ENCODE measurements at places on chromosomes 1 and 21.

DNA sequence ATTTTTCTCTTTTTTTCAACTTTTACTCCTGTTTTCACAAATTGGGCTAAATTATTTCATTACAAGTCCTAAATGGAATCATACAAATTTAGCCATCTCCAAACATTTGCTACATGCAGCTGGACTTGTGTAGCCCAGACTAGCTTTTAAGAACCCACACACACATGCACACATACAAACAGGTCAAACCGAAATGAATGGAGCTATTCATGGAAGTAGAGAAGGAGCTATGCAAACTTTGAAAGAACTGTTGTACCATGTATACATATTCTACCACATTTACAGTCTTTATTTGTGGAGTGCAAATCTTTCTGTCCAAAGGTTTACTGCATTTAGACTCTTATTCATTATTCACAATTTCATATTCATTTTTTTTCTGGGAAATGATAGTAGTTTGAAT, 189.1 kb upstream of the RNPC3 start:
- no peak for DNase-seq

DNA sequence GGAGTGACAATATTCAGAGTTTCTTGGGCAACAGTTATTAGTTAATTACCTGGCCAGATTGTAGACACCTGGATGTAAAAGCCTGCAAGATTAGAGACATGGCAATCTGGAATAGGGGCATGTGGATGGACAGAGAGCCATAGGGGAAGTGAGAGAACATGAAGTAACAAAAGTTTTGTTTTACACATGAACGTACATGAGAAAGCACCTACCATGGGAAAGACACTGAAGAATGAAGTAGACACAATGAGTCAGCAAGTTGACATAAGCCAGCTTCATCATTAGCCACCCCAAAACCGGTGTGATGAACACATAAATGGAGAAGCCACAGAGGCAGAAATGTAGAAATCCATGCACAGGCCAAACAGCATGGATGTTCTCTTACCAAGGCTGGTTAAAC, 462.1 kb upstream of the C1orf87 start:
- DNase-seq: no peak

DNA sequence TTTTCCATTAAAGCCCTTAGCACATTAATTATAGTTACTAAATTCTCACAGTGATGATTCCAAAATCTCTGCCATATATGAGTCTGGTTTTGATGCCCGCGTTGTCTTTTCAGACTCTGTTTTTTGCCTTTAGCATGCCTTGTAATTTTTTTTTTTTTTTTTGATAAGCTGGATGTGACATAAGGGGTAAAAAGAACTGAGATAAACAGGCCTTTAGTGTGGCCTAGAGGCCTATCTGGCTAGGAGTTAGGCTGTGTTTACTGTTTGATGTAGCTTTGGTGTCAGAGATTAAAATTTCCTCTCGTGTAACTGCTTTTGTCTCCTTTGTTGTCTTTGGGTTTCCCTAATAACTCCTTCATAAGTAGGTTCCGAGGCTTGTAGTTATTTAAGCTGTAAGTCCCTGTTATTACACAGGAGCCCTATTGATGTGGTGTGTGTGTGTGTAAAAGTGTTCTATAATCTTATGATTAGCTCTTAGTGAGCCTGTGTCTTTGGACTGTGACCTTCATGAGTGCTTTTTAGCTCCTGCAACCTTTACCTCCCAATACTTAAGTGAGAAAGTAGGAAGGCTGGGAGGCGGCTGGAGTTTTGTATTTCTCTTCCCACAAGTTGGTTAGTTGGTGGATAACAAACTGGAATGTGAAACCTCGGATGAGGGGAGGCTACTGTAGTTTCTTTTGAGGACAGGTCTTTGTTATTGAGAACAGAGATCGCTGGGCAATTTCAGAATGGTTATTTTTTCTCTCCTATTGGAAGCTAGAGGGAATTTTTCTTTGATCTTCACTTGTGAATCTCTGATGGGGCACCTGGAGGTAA, 19.3 kb downstream of the HS2ST1 start:
- DNase-seq: no peak

- no peak for DNase-seq
Observed at GRCh38 chr1:3330771-3331245, 123.7 kb upstream of the ARHGEF16 start.

DNA sequence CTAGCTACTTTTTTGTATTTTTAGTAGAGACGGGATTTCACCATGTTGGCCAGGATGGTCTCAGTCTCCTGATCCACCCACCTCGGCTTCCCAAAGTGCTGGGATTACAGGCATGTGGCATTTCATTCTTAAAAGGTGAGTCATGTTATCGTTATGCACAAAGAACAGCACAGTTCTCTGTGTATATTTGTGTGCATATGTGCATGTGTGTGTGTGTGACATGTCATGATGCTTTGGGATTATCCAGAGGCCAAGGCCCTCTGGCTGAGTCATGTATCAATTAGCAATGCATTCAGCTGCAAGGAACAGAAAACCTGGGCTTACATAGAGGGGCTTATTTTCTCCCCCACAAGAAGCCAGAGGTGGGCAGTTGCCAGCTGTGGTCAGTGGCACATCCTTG, 301.7 kb upstream of the KAZN start:
- DNase-seq: no peak

DNA sequence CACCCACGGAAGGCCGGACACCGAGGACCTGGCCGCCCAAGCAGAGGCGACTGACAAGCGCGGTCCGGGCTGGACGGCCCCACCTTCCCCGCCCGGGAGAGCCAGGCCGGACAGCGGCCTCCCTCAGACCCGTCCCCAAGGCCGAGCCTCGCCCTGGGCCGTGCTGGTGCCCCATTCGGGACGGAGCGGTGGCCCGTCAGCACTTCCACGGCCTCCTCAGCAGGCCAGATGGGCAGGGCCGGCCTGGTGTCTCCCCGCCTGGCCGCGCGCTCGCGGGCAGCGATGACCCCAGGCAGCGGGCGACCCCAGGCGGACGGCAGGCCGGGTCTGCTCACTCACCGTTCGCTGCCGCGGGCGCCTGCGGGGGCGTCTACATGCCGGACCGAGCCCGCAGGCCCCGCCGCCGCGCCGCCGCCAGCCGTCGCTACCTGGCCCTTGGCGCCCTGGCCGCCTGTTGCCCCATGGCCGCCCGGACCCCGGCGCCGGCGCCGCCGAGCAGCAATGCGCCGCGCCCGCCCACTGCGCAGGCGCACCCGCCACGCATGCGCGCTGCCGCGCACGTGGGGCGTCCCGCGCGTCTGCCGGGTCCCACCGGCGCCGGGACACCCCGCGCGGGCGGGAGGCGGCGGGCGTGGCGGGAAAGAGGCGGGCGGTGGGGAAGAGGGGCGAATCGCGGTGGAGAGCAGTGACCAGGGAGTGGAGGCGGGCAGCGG, at the start of gene NADK:
Gene NADK (minus strand): TSS at position 521 of the 713 bp plus-strand sequence. CDS start 13,064 bp downstream, outside the sequence.
- peak; percentile 68 for DNase-seq

DNA sequence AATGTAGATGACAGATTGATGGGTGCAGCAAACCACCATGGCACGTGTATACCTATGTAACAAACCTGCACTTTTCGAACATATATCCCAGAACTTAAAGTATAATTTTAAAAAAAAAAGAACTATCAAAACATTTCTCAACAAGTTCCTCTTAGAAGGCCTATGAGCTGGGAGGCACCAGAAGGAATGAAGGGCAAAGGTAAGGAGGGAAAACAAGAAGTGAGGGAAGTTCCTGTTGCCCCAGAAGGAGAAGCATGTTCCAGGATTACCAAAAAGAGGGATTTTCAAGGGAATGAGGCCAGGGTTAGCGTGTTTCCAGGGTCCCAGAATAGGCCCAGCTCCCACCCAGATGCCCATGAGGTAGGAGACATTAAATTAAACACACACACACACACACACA, 361.0 kb downstream of the SETD4 start:
- no peak for DNase-seq

DNA sequence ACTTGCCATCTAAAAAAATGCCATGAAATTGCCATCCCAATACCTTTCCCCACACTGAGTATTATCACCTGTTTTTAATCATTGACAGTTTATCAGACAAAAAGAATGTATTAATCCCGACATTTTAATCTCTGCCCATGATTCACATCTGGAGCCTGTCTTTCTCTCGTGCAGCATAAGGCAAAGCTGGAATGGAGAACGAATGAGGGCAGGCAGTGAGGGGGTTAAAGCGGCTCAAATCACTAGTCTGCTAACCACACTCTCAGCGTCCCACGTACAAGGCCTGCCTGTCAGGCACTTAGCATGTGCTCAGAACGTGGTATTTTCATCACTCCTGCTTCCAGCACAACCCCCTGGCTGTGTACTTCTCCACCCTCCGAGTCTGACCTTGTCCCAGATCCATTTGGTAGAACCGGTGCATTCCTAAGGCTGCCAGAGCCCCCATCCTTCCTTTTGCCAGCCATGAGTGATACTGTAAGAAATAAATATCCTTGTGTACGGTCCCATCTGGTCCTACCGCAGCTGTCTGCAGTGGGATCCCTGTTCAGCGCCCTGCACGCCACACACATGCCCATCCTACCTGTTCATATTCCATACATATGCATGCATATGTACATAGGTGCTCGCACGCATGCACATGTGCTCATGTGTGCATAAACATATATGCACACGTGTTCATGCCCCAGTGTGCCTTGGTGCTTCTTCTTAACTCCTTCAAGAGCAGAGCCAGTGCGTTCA, 34.6 kb upstream of the FHAD1 start:
- DNase-seq: no peak

- DNase-seq: no peak
Observed at GRCh38 chr1:167661527-167662426, 31.7 kb downstream of the RCSD1 start.

GRCh38 chr21:23543333-23543732, 2063.9 kb downstream of the MRPL39 start:
- DNase-seq: no peak

GRCh38 chr1:15020943-15021745, 132.4 kb upstream of the TMEM51 start:
- no peak for DNase-seq

Measured in stimulated activated CD8-positive, alpha-beta memory T cell treated with anti-CD3 and anti-CD28 coated beads, Interleukin-15, amount 100 ng/mL, for 24 hours (primary cell).